ENCODE measurements at places on chromosomes 3 and 15.

DNA sequence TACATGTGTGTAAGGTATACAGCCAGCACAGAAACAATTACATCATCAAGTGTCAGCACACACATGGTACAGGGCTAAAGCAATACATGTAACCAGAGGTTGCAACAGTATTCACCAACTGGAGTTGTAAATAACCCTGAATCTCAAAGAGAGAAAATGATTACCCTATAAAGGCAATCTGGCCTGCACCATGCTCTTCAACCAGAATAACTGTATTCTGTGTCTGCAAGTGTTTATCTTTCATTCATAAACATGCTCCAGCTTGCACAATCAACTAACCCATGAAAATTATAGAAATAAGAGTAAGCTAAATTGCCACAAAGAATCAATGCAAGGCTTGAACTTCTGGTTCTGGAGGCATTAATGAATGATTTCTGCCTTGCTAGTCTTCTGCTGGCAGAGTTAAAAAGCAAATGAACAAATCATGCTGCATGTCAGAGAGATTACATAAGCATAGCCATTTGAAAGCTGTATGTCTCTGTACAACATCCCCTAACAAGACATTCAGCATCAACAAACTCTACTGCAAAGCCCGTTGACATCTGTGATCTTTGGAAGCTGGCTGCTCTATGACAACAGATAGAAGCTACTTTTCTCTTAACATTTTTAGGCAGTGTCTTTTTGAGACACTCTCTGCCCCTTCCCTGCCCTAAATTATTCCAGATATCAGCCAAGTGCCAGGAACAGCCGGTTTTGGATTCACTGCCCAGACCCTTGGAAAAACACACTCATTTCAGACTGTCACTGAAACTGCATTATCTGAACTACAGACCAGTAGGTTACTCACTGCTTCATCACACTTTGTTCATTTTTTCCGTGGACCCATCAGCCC lies 871.0 kb downstream of the OTOL1 start:
- no peak overlapping the region for H3K4me3 ChIP-seq
- no peak overlapping the region for H3K27ac ChIP-seq
- DNase-seq, result no peak
- no peaks in the 10 kb centered on the region for H3K36me3 ChIP-seq
- no peaks in the 10 kb centered on the region for H3K27me3 ChIP-seq

GRCh38 chr3:88009066-88009465 lies 49.7 kb downstream of the CGGBP1 start:
- H3K27ac ChIP-seq, result no peak overlapping the region
- no peak overlapping the region for H3K4me3 ChIP-seq
- H3K4me1 ChIP-seq, result peaks cover 14% of the 10 kb centered on the region
- peaks cover 11% of the 10 kb centered on the region for H3K27me3 ChIP-seq
- no peaks in the 10 kb centered on the region for H3K36me3 ChIP-seq

GRCh38 chr3:127366383-127366782 lies 78.5 kb upstream of the PRR20G start:
- H3K36me3 ChIP-seq, result no peaks in the 10 kb centered on the region
- no peak overlapping the region for H3K27ac ChIP-seq
- H3K4me1 ChIP-seq, result no peaks in the 10 kb centered on the region
- peaks cover 2% of the 10 kb centered on the region for H3K27me3 ChIP-seq
- H3K4me3 ChIP-seq, result no peak overlapping the region

- H3K4me3 ChIP-seq, result no peak overlapping the region
- H3K27me3 ChIP-seq, result no peaks in the 10 kb centered on the region
- no peak for DNase-seq
- no peak overlapping the region for H3K27ac ChIP-seq
Observed at GRCh38 chr3:70308760-70309159, 3.7 kb downstream of the MDFIC2 start.

DNA sequence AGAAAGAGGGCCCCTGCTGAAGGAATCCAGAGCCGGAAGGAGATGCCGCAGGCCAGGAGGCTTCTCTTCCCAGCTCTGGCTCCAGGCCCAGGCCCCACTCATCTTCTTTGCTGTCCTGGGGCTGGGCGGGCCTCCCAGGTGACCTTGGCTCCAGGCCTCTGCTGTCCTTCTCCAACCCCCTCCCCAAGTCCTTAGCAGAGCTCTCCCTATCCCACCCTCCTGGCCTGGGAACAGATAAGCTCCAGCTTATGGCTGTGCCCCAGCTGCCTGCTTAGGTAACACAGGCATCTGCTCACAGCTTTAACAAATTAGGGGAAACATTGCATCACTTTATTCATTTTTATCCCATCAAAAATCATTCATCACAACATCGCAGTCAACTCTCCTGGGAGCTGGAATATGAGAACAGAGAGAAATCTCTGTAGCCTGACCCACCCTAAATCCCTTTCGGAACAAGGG lies 86.9 kb downstream of the SEMA5B start:
- DNase-seq, result no peak
- no peak overlapping the region for H3K4me3 ChIP-seq
- no peak overlapping the region for H3K27ac ChIP-seq
- H3K27me3 ChIP-seq, result peaks cover 14% of the 10 kb centered on the region

GRCh38 chr15:38565287-38565670 lies 665 bp upstream of the RASGRP1 start:
- H3K4me1 ChIP-seq, result peaks cover 45% of the 10 kb centered on the region
- no peaks in the 10 kb centered on the region for H3K27me3 ChIP-seq
- peak overlapping the region; percentile 82 for H3K4me3 ChIP-seq
- no peak for DNase-seq

GRCh38 chr3:150913133-150913922 lies 8.1 kb upstream of the MINDY4B start:
- no peak for DNase-seq
- H3K27me3 ChIP-seq, result peaks cover 18% of the 10 kb centered on the region
- no peak overlapping the region for H3K27ac ChIP-seq
- no peaks in the 10 kb centered on the region for H3K4me1 ChIP-seq

DNA sequence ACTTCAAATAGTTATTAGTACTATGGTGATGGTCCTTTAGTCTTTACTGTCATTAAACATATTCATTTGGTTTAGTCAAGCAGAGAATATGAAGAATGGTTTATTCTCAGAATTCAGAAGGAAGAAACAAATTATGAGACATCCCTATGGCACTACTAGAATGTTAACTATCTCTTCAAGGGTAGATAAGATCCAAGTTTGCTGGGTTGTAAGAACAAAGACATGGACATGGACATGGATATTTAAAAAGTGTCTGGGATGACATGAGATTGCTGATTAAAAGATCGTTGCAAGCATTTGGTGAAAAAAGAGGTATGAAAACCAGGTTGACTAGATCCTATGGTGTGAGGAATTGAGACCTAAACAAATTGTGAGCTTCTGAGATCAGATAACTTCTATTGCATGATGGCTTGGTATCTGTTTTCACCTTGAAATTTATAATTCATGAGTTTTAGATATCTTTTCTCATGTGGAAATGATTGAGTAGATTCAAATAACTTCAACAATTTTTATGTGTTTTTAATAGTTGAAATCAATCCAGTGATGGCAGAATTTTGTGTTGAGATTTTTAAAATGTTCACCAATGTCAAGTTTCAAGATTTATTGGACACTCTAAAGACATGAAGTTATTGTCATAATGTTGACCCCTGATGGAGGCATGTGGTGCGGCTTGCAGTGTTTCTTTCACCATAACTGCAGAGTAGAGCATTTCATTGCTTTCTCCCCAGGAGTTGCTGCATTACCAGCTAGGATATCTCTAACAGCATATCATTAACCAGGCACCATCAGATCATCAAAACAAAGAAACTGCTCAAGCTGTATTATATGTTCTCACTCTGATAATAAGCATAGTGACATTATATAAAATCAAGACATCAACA lies 72.6 kb downstream of the NAALADL2 start:
- H3K27ac ChIP-seq, result no peak overlapping the region
- H3K27me3 ChIP-seq, result no peaks in the 10 kb centered on the region
- H3K4me1 ChIP-seq, result no peaks in the 10 kb centered on the region

DNA sequence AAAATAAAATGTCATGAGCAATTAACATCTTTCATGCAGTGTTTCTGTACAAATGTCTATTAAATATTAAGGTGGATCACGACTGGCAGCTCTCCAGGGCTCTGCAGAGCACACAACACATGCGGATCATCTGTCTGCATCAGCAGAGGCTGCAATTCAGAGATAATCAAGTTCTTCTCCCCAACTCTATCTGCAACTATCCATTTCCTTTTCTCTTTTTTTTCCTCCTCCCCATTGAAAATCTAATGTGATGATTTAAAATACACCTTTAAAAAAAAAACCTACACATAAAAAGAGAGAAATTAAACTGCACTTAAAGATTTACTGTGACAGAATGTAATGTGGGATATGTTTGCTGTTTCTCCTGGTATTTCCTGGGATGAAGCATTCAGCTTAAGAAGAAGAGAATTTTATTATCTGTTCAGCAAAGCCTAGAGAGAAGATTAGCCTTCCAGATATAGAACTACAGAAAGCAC lies 352.6 kb upstream of the CCDC54 start:
- no peaks in the 10 kb centered on the region for H3K27me3 ChIP-seq
- no peak overlapping the region for H3K27ac ChIP-seq
- H3K4me1 ChIP-seq, result no peaks in the 10 kb centered on the region
- no peak overlapping the region for H3K4me3 ChIP-seq

DNA sequence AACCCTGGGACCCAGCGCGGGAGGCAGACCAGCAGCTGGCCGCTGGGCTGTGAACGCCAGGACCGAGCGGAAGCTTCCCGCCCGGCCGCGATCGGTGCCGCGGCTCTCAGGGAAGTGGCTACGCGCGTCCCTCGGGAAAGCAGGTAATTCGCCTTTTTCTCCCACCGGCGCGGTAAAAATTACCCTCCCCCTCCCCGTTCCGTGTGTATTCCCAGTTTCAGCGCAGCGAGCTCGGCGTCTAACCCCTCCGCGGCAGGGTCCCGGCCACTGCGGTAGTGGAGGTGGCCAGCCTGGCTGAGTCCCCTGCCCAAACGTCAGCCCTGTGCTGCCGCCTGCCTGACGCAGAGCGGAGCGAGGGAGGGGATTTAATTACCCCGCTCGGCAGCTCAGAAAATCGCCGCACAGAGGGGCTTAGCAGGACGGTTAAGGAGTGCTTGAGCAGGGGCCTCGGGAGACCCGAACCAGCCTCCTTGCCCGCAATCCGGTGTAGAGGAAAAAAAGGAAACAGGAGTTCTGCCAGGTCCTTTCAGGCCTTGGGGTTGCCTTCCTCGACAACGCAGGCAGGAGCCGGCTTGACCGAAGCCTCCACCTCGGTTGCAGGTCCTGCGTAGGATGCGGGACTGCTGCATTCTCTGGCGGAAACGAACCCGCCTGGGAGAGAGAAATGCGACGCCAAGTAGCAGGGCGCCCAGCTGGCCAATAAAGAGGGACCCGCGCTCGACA lies 2.9 kb downstream of the GATA2 start:
- H3K36me3 ChIP-seq, result no peaks in the 10 kb centered on the region
- H3K27ac ChIP-seq, result peak overlapping the region; percentile 49
- peaks cover 66% of the 10 kb centered on the region for H3K27me3 ChIP-seq
- no peak for DNase-seq

GRCh38 chr3:42780892-42781700 lies 8.0 kb upstream of the CCDC13 start:
- no peaks in the 10 kb centered on the region for H3K27me3 ChIP-seq
- no peak overlapping the region for H3K4me3 ChIP-seq
- peaks cover 16% of the 10 kb centered on the region for H3K36me3 ChIP-seq
- H3K4me1 ChIP-seq, result peaks cover 2% of the 10 kb centered on the region

GRCh38 chr3:156693166-156693565 lies 18.8 kb downstream of the TIPARP start:
- peaks cover 67% of the 10 kb centered on the region for H3K36me3 ChIP-seq
- H3K27me3 ChIP-seq, result no peaks in the 10 kb centered on the region
- H3K4me3 ChIP-seq, result no peak overlapping the region
- no peak for DNase-seq
- H3K27ac ChIP-seq, result no peak overlapping the region

DNA sequence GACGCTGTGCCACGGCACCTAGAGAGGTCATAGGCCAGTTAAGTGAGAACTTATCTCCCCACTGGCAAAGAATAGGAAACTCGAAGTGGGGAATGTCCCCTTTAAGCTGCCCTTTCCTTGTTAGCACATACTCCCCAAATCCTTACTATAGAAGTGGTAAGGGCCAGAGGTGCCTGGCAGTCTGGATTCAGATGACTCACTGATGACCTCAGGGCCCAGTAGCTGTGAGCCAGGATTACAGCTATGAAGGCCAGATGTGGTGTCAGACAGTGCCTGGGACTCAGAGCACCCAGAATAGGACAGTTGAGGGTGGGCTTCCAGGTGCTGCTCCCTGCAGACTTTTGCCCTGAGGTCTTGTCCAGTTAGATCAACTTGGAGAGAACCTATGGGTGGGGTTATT lies 37.7 kb downstream of the PDIA5 start:
- no peak overlapping the region for H3K4me3 ChIP-seq
- H3K36me3 ChIP-seq, result peaks cover 51% of the 10 kb centered on the region
- peaks cover 1% of the 10 kb centered on the region for H3K4me1 ChIP-seq
- H3K27me3 ChIP-seq, result no peaks in the 10 kb centered on the region
- no peak overlapping the region for H3K27ac ChIP-seq
- DNase-seq, result no peak

GRCh38 chr3:197541756-197542539 lies 13.8 kb downstream of the BDH1 start:
- no peaks in the 10 kb centered on the region for H3K27me3 ChIP-seq
- peaks cover 77% of the 10 kb centered on the region for H3K36me3 ChIP-seq
- no peak for DNase-seq
- H3K4me3 ChIP-seq, result no peak overlapping the region
- peaks cover 9% of the 10 kb centered on the region for H3K4me1 ChIP-seq

All from activated T-helper 2 cell treated with anti-CD3 and anti-CD28 coated beads, Interferon-gamma antibody, Interleukin-2, Interleukin-4, amounts not matched to agents 10 μg/mL and 5 μg/mL and 100 μg/mL, durations not matched to agents 14 hours and 24 hours and 36 hours (primary cell).